ENCODE measurements at places on chromosomes 2 and 18.

- no peak for DNase-seq
Observed at GRCh38 chr2:143623231-143623908, 494.2 kb downstream of the ARHGAP15 start.

- no peak for DNase-seq
Observed at GRCh38 chr2:124053796-124054195, 28.7 kb downstream of the CNTNAP5 start.

DNA sequence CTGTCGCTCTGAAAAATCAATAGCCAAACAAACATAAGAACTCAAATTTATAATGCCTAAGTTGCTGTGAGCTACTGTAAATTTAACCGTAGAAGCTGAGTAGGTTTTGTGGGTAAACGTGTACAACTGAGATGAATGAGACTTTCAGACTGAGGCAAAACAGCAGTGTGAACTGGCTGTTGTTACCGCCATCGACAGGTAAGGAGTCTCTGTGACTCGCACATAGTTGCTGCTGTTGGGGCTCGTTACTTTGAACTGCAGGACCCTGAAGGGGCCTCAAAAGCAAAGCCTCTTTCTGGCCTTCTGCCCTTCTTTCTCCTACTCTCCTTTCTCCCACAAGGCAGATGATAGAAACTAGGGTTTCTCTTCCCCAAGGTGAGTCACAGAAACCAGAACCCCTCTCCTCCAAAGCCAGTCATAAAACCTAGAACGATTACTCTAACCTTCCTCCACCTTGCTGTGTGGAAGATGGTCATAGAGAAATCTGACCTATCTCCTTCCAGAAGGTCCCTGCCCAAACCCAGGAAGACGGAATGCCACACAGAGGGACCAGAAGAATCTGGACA is 101.2 kb downstream of the DLGAP1 start:
- no peak for DNase-seq

DNA sequence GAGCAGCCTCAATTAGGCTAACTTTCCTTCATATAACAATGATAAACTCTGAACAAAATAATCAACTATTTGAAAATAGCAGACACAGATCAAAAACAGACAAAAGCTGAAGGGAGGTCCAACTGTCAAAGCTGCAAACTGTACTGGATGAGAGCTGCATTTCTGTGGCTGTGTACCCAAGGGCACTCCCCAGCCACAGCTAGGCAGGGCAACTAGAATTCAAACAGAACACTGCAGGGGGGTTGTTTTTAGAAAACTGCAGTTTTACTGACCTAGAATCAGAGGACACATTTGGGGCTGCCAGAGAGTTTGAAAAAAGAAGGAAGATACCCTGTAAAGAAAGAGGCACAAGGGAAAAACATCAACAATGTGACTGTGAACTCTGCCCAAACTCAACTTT is 56.8 kb downstream of the SMAD2 start:
- DNase-seq = no peak

GRCh38 chr2:18182861-18183260 is 304.4 kb downstream of the KCNS3 start:
- DNase-seq = no peak

- no peak for DNase-seq
Observed at GRCh38 chr2:101007415-101008345, 5.6 kb downstream of the RPL31 start.

- DNase-seq = no peak
Observed at GRCh38 chr2:235343156-235343774, 150.6 kb upstream of the AGAP1 start.

DNA sequence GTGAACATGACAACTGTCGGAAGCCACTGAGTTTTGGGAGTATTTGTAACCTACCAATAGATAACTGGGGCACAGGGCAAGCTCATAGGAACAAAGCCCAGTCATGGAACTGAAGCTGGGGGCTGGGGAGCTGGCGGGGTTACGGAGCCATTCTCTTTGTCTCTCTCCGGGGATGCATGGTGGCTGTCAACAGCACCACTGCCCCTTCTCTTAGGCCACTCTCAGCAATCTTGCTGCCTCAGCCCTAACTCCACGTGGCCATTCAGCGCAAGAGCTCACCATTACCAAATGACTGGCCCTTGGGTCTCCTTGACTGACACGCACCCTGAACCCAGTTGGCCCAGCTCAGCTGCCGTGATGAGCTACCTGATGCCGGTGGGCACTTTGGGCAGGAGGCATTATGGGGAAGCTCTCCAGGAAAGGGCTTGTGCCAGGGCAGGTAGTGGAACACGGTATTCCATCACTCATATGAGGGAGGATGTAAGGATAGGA is 33.6 kb upstream of the ODC1 start:
- no peak for DNase-seq

- no peak for DNase-seq
Observed at GRCh38 chr2:118750959-118751565, 96.4 kb downstream of the EN1 start.

GRCh38 chr2:208793434-208793833 is 386.8 kb downstream of the PTH2R start:
- DNase-seq = no peak

- no peak for DNase-seq
Observed at GRCh38 chr2:146701183-146701582, 1143.6 kb upstream of the ACVR2A start.

GRCh38 chr2:11329776-11330175 is 14.7 kb downstream of the ROCK2 start:
- DNase-seq = no peak

DNA sequence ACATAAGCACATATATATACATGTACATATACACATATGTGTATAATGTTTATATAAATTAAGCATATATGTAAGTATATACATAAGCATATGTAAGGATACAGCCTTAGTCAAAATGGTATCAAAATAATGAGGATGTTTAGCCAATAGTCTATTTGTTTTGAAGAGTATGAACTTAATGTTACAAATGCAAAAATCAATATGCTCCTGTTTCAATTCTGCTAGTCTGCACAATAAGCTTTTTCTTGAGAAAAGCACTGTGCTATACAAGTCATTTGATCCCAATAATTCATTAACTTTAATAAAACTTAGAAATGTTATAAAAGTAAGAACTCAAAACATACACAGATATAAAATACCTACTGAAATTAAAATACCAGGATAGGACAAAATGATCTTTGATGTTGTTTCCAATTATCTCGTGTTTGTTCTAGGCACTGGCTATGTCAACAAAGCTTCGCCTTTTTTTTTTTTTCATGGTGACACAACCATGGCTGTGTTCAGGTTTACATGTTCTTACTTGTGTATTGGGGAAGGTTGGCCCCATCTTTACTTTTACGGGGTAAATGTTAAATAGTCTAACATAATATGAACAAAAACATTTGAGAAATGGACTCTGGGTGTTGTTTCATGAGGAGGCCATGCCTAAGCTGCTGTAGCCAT is 271.1 kb upstream of the CDH19 start:
- no peak for DNase-seq

DNA sequence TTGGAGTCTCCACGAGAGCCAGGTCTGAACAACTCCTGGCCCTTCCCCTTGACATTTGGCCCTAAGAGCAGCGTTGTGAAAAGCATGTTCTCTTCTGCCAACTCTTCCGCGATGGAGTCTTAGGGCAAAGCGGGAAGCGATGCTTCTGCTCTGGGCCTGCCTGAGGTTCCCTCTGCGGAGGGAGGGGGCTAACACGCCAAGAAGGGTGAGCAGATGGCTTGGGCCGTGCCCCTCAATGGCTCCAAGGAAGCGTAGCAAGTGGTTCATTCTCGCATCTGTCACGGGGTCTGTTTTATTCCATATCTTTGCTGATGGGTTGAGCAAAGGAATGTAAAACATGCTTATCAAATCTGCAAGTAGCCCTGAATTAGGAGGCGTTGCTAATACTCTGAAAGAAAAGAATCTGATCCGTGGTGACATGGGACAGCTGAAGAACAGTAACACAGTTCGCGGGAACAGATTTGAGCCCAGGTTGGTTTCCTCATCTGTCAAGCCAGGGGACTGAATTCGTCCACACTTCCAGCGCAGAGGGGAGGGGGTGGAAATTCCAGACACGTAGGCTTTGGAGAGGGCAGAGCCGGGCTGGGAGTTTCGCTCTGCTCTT is 38.0 kb downstream of the DNMT3A start:
- DNase-seq = no peak

- no peak for DNase-seq
Observed at GRCh38 chr2:3476321-3476984, 42.9 kb downstream of the ADI1 start.

GRCh38 chr2:225156853-225157451 is 114.7 kb upstream of the DOCK10 start:
- no peak for DNase-seq

DNA sequence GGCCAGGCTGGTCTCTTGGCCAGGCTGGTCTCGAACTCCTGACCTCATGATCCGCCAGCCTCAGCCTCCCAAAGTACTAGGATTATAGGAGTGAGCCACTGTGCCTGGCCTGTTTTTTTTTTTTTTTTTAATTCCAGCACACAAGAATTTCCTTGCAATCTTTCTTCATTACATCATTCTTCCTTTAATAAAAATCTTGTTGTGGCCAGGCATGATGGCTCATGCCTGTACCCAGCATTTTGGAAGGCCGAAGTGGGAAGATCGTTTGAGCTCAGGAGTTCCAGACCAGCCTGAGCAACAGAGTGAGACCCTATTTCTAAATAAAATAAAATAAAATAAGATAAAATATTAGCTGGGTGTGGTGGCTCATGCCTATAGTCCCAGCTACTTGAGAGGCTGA is 21.4 kb upstream of the PLEKHM3 start:
- no peak for DNase-seq

GRCh38 chr2:108562274-108562673 is 28.0 kb downstream of the LIMS1 start:
- no peak for DNase-seq

GRCh38 chr2:27572998-27573429 is 9.8 kb upstream of the ZNF512 start:
- DNase-seq = no peak

DNA sequence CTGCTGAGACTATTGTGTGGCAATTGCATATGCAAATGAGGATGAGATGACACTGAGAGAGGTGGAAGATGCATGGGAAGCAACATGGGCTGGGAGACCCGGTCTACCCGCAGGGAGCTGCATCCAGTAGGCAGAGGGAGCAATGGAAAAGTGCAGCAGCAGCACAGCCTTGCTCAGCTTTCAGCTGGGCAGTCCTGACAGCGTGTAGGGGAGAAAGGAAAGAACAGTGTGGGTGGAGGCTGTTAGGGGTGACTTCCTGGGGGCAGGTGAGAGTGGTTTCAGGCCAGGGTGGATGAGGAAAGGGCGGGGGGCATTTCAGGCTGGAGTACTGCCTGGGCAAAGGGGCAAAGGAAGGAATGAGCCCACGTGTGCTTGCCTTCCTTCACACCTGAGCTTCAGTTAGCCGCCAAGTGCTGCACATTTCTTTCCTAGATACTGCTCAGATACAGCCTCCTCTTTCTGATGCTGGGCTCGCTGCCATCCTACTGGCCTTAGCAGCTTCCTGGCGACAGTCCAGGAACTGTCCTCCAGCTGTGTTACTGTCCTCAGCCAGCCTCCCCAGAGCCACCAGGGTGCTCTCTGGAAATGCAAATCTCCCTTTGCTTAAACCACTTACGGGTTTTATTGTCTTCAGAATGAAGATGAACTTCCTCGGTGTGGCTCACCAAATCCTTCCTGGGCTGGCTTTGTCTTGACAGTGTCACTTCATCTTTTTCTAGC is 276.3 kb downstream of the TSN start:
- DNase-seq = no peak

DNA sequence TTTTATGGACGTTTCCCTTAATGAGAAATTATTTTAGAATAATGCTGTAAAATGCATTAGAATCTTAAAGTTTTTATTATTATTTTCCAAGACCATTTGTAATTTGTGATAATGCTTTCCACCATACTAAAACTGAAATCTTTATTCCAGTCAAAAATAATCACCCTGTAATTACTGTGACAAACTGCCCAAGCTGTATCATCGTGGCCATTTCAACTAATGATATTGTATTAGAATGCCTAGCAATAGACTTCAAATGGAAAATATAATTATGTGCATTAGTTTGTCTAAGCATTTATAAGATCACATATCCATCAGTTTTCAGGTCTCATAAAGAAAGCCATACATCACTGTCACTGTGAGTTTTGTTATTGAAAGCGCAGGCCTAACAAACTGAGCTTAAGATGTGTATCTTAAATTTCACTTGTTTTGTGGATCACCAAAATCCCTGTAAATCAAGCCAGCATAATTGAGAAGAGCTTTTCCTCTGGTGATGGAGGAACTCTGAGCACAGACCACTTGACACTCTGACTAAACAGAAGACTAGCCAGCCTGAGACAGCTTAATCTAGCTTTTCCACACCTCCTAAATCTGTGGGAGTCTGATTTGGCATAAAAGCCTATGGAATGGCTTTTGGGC is 1312.2 kb upstream of the ACVR2A start:
- no peak for DNase-seq

Data from stimulated activated CD8-positive, alpha-beta memory T cell treated with anti-CD3 and anti-CD28 coated beads, Interleukin-2, amount 100 ng/mL, for 1 hour (primary cell).